ENCODE measurements at places on chromosomes 1 and 21.

GRCh38 chr1:19437891-19438294 is 47.4 kb downstream of the CAPZB start:
- no peak for DNase-seq

- DNase-seq, result no peak
These were observed 19.3 kb downstream of the WNT2B start for GRCh38 chr1:112528076-112528475.

DNA sequence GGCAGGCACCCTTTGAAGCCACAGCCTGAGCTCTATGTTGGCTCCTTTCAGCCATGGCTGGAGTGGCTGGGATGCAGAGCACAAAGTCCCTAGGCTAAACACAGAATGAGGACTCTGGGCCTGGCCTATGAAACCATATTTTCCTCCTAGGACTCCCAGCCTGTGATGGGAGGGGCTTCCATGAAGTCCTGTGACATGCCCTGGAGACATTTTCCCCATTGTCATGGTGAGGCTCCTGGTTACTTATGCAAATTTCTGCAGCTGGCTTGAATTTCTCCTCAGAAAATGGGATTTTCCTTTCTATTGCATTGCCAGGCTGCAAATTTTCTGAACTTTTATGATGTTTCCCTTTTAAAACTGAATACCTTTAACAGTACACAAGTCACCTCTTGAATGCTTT is 61.3 kb downstream of the VCAM1 start:
- DNase-seq, result no peak

- DNase-seq, result no peak
These were observed 32.4 kb upstream of the SLC16A1 start for GRCh38 chr1:112988367-112988766.

DNA sequence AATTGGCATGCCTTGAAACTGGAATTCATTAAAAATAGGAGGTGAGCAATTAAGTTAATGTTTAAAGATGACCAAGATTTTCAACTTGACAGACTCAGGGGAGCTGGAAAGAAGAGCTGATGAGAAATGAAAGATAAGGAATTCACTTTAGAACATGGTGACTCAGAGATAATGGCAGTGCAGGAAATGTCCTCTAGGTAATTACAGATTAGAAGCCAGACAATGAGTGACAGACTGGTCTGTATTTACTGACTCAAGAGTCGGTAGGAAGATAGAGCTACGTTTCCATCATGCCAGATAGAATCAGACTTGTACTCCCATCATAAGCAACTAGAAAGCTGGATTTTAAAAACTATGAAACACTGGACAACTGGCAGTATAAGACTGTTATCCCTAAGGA is 151.6 kb downstream of the AJAP1 start:
- DNase-seq, result no peak

GRCh38 chr1:205689479-205689878 is 9.2 kb upstream of the SLC45A3 start:
- DNase-seq, result no peak

DNA sequence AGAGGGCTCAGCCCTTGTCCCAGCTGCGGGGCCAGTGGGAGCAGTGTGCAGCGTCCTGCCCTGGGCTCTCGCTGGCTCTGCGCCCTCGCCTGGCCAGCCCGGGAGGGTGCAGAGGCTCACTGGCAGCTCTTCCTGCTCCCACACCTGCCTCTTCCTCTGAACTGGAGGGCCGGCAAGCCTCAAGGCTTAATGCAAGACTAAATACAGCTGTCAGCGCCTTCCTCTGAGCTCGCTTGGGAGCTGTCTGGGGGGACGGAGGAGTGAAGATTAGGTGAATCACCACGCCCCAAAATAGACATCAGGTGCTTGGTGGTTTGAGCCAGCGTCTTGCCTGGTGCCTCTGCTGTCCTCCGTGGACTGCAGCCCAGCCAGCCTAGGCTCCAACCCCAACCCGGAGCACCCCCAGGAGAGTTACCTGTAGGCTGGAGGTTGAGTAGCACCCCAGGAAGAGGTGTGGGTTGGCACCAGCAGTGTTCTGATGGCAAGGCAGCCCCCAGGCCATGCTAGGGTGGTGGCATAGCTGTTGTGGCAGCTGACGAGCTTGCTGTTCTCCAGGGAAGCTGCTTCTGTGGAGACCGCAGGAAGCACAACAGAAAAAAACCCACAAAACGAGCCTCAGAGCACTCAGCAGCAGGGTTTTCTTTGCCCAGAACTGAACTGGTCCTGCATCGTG is 36.9 kb downstream of the UMODL1 start:
- peak; percentile 69 for DNase-seq

GRCh38 chr1:93235261-93235660 is 54.7 kb downstream of the CCDC18 start:
- DNase-seq, result no peak

- no peak for DNase-seq
These were observed 159.7 kb upstream of the NRIP1 start for GRCh38 chr21:15224346-15225086.

DNA sequence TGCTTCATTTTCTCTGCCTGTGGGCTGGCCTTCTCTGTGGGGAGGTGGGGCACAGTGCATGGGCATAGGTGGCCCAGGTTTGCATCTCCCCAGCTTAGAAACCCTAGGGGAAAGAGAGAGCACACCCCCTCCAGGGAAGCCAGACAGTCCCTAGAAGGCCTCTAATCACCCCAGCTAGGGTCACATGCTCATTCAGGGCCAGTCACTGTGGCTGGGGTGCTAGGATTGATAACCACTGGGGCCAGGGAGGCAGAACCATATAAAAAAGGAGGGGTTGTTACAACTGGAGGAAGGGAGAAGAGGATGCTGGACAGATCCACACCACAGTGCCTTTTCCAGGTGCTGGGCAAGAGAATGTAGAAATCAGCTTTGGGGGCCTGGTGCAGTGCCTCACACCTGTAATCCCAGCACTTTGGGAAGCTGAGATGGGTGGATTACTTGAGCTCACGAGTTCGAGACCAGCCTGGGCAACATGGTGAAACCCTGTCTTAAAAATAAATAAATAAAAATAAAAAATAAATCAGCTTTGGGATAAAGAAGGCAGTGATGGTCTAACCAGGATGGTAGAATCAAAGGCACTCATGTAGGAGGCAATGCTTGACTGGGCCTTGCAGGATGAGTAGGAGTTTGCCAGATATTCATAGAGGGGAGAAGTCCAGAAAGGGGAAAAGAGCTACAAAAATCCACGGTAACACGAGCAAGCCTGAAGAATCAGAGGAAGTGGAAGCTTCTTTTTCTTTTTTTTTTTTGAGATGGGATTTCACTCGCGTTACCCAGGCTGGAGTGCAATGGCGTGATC is 19.5 kb downstream of the FBLIM1 start:
- no peak for DNase-seq

DNA sequence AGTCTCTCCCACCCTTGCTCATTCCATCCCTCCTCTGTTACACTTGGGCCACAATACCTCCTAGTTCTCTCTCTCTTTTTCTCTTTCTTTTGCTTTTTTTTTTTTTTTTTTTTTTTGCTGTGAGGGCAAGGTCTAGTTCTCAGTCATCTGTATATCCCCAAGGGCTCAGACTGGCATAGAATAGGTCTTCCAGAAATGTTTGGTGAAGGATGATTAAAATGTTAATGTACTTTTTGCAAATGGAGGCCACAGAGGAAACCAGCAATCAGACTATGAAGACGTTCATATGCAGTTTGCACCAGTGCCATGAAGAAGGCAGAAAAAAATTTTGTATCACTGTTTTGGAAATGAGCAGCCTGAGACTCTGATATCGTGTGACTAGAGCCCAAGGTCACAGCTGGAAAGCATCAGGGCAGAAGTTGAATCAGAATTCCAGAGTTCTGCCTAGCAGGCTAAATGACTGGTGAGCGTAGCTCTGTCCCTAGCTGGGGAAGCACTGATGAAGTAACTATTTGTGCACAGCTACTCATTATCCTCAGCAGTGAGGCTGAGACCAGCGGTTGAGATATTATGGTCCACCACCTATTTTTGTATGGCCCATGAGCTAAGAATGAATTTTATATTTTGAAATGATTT is 186.5 kb downstream of the TGFBR3 start:
- no peak for DNase-seq

DNA sequence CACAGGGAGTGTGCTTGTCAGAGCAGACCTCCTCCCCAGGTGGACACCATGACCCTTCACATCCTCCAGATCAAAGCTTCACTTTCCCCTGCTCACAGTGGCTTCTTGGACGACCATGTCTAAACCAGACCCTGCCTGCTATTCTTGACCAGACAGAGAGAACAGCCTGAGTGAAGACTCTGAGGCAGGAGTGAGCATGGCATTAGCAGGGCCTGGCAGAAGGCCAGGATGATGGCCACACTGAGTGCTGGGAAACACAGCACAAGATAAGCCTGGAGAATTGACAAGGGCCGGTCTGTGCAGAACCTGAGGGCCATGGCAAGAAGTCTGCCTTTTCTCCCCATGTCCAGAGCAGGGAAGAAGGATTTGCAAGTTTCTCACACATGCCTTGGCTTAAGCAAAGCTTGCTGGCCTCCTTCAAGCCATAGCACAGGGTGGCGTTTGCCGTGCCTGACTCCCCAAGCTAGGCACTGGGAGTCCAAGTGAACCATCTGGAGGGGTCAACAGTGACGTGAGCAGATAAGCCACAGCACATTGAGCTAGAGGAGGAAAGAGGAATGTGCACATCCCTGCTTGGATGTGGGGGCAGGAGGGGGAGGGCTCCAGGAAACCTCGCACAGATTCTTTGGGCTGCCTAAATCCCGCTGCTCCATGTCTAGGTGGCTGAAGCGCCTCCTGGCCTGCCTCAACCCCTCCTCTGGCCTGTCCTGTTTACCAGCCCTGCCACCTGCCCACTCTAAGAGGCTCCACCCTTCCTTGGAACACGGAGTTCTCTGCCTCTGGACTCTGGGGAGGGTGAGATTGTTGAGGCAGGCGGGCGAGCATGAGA is 87.1 kb downstream of the CD58 start:
- peak; percentile 55 for DNase-seq

- DNase-seq, result peak; percentile 79
These were observed 87.1 kb upstream of the COL6A1 start for GRCh38 chr21:45894450-45894825.

DNA sequence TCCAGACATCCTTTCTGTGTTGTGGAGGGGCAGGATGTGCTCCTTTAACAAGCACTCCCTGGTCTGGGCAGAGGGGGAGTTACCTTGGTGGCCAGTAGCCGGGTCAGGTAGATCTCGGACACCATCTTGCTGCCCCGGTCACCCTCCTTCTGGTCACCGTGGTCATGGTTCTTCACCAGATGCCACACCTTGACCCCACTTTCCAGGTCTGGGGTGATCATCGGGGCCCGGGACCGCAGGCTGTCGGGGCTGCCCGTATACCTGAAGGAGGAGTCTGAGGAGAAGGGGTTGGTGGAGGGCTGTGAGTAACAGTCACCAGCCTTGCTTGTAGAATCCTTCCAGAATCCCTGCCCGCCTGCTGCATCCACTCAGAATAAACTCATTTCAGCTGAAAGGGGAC is 122.3 kb upstream of the CD34 start:
- DNase-seq, result no peak

- DNase-seq, result no peak
These were observed 107.0 kb upstream of the IRF2BP2 start for GRCh38 chr1:234716908-234717375.

DNA sequence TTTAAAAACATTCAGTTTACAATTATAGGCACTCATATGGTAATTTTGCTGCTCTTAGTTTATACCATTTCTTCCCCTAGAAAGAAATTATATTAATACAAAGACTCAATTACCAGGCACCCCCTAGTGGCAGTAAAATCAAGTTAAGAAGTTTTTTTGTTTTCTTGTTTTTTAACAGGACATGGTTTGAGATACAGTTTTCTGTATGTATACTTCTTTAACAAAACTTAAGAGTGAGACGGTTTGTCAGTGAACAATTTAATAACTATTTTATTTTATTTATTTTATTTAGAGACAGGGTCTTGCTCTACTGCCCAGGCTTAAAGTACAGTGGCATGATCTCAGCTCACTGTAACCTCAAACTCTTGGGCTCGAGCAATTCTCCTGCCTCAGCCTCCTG is 224.6 kb downstream of the FAF1 start:
- no peak for DNase-seq

GRCh38 chr1:98420376-98421084 is 241.0 kb upstream of the SNX7 start:
- DNase-seq, result no peak

DNA sequence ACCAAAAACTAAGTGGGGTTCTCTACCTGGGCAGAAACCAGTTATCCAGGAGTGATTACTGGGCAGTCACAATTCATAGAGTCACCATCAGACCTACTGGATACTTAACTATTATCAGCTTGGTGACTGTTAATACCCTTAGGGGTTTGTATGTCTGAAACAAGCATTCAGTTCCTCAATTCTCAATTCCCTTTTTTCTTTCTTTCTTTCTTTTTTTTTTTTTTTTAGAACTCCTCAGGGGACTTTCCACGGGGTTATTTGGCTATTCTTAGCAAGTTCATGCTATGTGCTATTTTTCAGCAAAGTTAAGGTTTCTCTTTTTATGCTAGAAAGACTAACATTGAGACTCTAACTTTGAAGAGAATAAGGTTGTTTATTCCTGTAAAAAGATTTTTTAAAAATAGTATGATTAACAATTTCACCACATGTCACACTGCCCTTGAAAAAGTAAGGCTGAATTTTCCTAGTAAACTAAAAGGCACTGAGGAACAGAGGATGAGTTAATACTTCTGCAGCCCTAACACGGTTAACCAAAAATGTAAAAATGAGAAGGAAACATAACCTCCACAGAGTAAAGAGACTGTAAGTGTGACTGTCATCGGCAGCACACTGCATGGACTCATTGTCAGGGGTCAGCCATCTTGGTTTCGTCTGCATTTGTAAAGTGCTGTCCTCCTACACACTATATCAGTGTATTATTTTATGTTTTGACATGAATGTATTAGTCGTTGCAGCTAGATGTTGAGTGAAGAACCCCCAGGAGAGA is 310.2 kb downstream of the NTNG1 start:
- DNase-seq, result no peak

DNA sequence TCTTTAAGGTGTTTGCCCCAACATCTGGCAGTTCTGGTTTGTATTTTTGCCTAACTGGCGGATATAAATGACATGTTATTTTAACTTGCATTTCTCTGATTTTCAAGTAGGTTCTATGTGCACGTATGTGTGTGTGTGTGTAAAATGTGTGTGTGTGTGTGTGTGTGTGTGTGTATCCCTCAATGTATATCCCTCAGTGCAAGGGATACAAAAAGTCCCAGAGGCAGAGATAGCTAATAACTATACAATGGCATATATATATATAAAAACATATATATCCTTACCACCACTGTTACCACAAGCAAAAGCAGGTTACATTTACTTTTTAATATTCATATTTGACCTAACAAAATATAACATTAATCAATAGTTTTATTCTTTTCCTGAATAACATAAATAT is 95.0 kb upstream of the NR5A2 start:
- DNase-seq, result no peak

DNA sequence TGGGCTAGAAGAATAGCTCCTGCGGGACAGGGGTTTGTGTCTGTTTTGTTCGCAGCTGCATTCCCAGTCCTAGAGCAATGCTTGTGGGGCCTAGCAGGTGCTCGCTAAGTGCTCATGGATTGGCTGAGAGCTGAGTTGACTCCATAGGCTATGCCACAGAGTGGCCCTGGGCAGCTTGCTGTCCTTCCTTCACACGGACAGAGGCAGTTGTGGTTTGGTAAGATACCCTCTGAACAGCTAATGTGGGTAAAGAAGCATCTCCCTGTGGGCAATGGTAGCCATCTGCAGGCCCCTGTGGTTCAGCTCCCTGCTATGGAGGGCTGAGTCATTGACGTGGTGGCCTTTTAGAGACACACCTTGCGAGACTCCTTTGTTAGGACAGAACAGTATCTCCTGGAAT is 23.5 kb upstream of the LBR start:
- DNase-seq, result no peak

Measured in cerebellum (tissue), 4 donors.